ENCODE measurements at places on chromosomes 11 and 22.

- no peak for DNase-seq
Observed at GRCh38 chr11:60056349-60056969, at the start of gene MS4A3. Gene MS4A3, plus strand, starts transcription at chr11:60056665. Its CDS starts 4,496 bp downstream, at chr11:60061161.

- no peak for DNase-seq
Observed at GRCh38 chr11:128227466-128227865, 359.9 kb downstream of the ETS1 start.

- DNase-seq, result no peak
Observed at GRCh38 chr11:33889821-33890378, 2.0 kb downstream of the LMO2 start.

- no peak for DNase-seq
Observed at GRCh38 chr11:85132851-85133585, 494.1 kb downstream of the DLG2 start.

DNA sequence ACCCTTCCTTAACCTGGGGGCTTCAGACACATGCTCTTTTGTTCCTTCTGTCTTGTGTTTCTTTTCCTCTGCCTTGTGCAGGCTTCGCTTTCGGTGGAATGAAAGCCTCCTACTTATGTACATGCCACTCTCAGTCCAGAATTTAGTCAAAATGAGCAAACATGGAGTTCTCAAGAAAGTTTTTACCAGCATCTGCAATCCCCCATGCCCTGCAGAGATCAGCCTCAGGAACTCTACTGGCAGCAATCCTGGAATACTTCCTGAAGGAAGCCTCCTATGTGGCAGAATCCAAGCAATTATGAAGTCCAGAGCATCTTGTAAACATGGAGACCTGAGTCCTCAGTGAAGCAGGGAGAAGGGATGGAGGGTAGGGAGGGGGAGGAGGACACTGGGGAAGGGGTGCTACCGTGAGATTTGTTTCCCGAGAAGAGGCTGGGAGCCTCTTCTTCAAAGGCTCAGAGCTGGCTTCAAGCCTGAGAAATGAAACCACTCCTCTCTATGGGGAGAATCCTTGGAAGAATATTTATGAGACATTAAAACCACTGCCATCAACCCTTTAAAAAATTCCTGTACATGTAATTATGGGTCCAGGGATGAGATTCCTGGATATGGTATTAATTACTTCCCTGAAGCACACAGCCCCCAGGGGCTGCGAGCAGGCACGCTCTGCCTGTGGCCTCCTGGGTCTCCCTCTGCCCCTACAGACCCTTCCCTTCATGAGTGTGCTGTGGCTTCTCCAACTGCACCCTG, 58.4 kb downstream of the TENM4 start:
- DNase-seq, result no peak

DNA sequence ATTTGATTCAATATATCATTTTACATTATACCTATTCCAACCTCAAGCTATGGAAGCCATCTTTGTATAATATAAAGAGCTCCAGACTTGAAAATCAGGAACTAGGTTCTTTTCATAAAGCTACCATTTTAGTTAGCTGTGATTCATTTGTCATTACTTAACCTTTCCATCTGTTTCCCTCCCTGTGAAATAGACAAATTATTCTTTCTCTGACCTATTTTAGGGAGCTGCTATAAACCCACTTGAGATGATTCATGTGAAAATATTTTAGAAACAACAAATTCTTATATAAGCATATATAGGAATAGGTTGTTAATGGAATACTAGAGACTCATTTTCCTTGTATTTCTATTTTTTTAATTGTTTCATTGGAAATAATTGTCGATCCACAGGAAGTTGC, 1012.1 kb downstream of the OPCML start:
- DNase-seq, result no peak

DNA sequence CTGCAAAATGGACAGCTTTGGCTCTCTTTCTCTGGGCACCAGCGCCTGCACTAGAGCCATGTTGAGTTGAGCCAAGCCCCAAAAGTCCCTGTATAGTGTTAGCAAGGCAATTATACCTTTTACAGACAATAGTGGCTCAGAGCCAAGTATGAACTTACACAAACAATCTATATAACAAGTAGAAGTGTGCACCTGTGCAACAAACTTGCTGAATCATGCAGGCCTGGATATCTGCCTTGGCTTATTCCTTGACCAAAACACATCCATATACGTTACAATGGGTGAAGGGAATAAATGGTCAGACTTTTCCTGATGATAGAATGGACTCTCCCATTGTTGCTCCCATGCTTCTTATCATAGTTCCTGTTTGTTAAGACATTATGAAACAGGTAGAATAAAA, 3.8 kb upstream of the OR52I2 start:
- no peak for DNase-seq

Measured in T-helper 2 cell (primary cell).